ENCODE measurements at places on chromosomes 13 and 19. TPM values are rescaled to one million over a fixed set of nuclear protein-coding genes. Genes with fewer than 3 reads are reported as not detected.

The CD177 gene
- total RNA-seq: not detected

The SNAPC2 gene
- 38.7 TPM for total RNA-seq

The CRB3 gene
- total RNA-seq: 79.1 TPM

The TJP3 gene
- total RNA-seq: 2.5 TPM

The PEG3 gene
- 0.51 TPM for total RNA-seq

The CC2D1A gene
- total RNA-seq: 41.5 TPM

The IGLON5 gene
- total RNA-seq: not detected

The ATP1A3 gene
- total RNA-seq: 0.49 TPM

The C2CD4C gene
- under 0.01 TPM for total RNA-seq

The PRSS57 gene
- total RNA-seq: not detected

The GALP gene
- total RNA-seq: not detected

The LRFN3 gene
- 10.4 TPM for total RNA-seq

The MEX3D gene
- total RNA-seq: 72.6 TPM

The ZNF99 gene
- total RNA-seq: not detected

The LRG1 gene
- not detected for total RNA-seq

The COMP gene
- total RNA-seq: 0.25 TPM

The LILRA1 gene
- total RNA-seq: not detected

The CADM4 gene
- 39.2 TPM for total RNA-seq

The CBY2 gene
- total RNA-seq: not detected

The CGB2 gene
- not detected for total RNA-seq

The SYCN gene
- not detected for total RNA-seq

The ZNF414 gene
- 18.5 TPM for total RNA-seq

The DIAPH3 gene
- 33.1 TPM for total RNA-seq

The FGF21 gene
- not detected for total RNA-seq

The CATSPERD gene
- total RNA-seq: not detected

The COL5A3 gene
- 0.25 TPM for total RNA-seq

The METTL21C gene
- total RNA-seq: not detected

The LPAR2 gene
- total RNA-seq: 19.8 TPM

The CYP2A7 gene
- not detected for total RNA-seq

The SCEL gene
- total RNA-seq: 2.2 TPM

The POU4F1 gene
- total RNA-seq: not detected

The CACNG6 gene
- 0.89 TPM for total RNA-seq

The APC2 gene
- total RNA-seq: 0.98 TPM

The LILRB5 gene
- total RNA-seq: not detected

The GYS1 gene
- total RNA-seq: 34.2 TPM

The FFAR2 gene
- not detected for total RNA-seq

The NCR1 gene
- total RNA-seq: not detected

The ZNF320 gene
- 6.8 TPM for total RNA-seq

The SOHLH2 gene
- total RNA-seq: 1.0 TPM
